ENCODE measurements at places on chromosomes 1 and 21. TPM values are rescaled to one million over a fixed set of nuclear protein-coding genes. Genes with fewer than 3 reads are reported as not detected.

Gene TRIM17
- total RNA-seq: 3.8 TPM

Gene GABPA
- total RNA-seq: 11.8 TPM

Gene DIP2A
- total RNA-seq: 62.0 TPM

Gene MRPL37
- total RNA-seq: 79.1 TPM

Gene IGFN1
- not detected for total RNA-seq

Gene TRNP1
- 29.7 TPM for total RNA-seq

Gene BRDT
- total RNA-seq: not detected

Gene BSND
- total RNA-seq: not detected

Gene RNU1-2
- total RNA-seq: under 0.01 TPM

Gene CNR2
- total RNA-seq: not detected

Gene GPR153
- total RNA-seq: 15.7 TPM

Gene SPRR1A
- total RNA-seq: 66.5 TPM

Gene TAF1A
- 1.9 TPM for total RNA-seq

Gene WDR64
- not detected for total RNA-seq

Gene SPRR2D
- 69.2 TPM for total RNA-seq

Gene NPPB
- not detected for total RNA-seq

Gene PLPP3
- total RNA-seq: 46.5 TPM

Gene BMP8A
- 0.38 TPM for total RNA-seq

Gene ATXN7L2
- total RNA-seq: 5.1 TPM

Gene CADM3
- 8.2 TPM for total RNA-seq

Gene CRNN
- total RNA-seq: 12.6 TPM

Gene UTS2
- total RNA-seq: not detected

Gene IL12RB2
- total RNA-seq: 4.5 TPM

Gene ATP5PB
- 79.6 TPM for total RNA-seq

Gene TMEM200B
- 5.7 TPM for total RNA-seq

Gene CD1B
- total RNA-seq: not detected

Gene SETSIP
- total RNA-seq: not detected

Gene NES
- total RNA-seq: 5.6 TPM

Gene TDRD10
- 2.3 TPM for total RNA-seq

Gene TPTE
- total RNA-seq: not detected

Measured in suprapubic skin (tissue), 4 donors.